T-helper 9 cell (primary cell): ENCODE measurements at places on chromosomes 11 and 22.

GRCh38 chr11:17827006-17827405 is 92.4 kb downstream of the KCNC1 start:
- no peak for DNase-seq

DNA sequence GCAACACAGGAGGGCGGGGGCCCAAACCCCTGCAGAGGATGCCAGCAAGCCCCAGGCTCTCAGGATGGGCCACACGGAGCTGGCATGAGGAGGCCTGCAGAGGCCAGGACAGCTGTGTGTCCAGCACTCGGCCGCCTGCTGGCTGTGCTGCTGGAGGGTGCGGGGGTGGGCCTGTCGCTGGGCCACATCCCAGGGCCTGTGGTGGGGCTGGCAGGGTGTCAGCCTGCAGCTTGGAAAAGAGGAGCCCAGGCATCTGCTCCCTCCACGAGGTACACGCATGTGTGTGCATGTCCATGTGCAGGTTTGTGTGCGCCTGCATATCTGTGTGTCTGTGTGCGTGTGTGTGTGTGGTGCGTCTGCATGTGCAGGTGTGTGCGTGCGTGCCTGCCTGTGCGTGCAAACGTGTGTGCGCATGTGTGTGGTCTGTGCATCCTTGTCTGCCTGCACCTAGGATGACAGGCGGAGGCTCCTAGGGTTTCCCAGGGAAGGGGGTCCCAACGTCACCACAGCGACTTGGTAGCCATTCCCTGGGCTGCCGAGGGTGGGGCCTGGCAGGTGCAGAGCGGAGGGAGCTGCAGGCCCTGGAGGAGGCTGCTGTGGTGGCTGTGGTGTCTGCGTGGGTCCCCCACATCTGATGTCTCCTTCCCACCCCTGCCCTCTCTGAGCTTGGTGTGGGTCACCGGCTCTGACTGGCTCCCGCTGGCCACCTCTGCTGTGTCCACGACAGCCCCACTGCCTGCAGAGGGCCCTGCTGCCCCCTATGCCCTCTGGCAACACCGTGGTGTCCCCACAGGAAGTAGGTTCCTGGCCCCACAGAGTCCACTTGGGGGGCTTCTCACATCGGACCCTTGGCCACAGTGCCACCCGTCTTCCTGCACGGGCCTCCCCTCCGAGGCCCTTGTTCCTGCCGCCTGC is 17.1 kb downstream of the BRSK2 start:
- no peak for DNase-seq

- DNase-seq: no peak
Measured at GRCh38 chr11:70322666-70323065, 52.2 kb downstream of the PPFIA1 start.

- DNase-seq: no peak
Measured at GRCh38 chr11:67997475-67997921, 6.4 kb downstream of the UNC93B1 start.

GRCh38 chr11:41235668-41236067 is 223.8 kb downstream of the LRRC4C start:
- DNase-seq: no peak

- no peak for DNase-seq
Measured at GRCh38 chr11:69357458-69358397, 63.8 kb downstream of the MYEOV start.

DNA sequence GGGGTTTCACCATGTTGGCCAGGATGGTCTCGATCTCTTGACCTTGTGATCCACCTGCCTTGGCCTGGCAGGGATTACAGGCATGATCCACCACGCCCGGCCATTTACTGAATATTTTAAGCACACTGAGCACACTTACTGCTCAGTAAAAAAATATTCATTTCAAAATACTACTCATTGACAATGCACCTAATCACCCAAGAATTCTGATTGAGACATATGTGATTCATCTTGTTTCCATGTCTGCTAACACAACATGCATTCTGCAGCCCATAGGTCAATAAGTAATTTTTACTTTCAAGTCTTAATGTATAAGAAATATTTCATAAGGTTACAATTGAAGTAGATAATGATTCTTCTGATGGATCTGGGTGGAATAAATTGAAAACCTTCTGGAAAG is 4.2 kb upstream of the OR52J3 start:
- DNase-seq: no peak
